ENCODE measurements at places on chromosomes 1 and 21.

DNA sequence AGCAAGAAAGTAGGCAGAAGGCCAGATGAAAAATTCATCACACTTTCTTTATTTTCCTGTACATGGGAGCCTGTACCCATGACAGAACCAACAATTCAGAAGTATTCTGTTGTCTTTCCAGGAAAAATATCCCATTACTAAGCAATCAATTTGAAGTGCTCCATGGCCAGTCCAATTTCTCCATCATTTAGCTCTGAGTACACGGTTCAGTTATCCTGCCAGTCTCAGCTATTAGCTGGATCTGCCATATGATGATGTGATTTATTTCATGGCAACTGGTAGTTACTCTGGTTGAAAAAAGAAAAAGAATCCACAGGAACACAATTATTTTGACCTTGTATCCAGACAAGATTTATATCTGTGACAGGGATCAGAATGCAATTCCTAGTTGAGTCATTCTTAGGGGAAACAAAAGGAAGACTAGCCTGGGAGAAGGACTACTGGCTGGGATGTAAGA, 70.6 kb upstream of the GORAB start:
- no peak for DNase-seq

GRCh38 chr1:203175237-203175826, at the start of gene MYBPH:
TSS of gene MYBPH (minus strand) at chr1:203175826. CDS start at chr1:203175755, 71 bp downstream.
- no peak for DNase-seq

- no peak for DNase-seq
Measured at GRCh38 chr21:45010096-45010495, 64.3 kb upstream of the ADARB1 start.

DNA sequence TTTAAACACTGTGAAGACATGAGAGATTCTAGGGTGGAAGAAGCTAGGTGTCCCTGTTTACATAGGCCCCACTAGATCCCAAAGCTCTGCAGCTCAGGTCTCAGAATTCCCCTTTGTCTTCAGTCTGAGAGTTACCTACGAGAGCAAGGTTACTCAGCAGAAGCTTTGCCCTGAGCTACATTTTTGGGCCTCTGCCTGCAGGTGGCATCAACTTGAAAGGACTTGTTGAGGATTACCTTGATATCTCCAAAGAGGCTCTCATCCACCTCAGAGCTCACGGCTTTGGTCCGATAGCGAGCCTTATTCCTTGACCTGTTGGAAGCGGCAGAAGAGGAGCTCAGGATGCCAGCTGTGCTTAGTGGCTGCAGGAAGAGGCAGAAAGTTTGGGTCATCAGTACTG, 7.0 kb downstream of the CFAP45 start:
- no peak for DNase-seq

DNA sequence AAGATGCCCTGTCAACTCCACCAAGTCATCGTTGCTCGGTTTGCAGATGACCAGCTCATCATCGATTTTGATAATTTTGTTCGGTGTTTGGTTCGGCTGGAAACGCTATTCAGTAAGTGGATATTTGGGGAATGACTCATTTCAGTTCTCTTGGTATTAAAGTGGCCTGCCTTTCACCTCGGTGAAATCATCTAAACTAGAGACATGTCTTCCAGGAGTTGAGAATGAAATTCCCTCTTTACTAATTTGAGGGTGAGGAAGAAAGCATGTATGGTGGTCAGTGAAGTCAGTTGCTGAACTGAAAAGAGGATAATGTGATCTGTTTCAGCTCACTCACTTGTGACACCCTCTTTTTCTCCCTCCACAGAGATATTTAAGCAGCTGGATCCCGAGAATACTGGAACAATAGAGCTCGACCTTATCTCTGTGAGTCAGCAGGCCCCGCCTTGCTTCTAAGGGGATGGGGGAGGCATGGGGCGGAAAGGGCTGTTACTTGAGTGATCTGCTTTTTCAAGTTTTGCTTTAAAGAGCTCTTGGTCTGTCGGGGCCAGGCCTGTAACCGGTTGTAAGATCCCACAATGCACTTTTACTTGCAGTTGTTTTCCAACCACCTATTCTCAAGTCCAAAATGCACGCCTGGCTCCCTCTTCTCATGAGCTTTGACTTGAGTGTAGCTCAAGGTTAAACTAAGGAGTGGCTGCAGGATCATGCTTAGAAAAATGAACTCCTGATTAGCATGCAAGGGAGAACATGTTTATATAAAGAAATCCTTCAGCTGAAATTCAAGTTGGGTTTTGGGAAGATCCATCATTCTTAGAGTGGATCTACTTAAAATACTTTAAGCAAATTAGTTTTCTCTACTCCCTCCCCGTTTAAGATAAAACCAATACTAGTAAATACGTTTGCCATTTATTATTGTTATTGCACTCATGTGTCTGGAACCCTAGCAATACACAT, 59.8 kb downstream of the CAPN2 start:
- no peak for DNase-seq

DNA sequence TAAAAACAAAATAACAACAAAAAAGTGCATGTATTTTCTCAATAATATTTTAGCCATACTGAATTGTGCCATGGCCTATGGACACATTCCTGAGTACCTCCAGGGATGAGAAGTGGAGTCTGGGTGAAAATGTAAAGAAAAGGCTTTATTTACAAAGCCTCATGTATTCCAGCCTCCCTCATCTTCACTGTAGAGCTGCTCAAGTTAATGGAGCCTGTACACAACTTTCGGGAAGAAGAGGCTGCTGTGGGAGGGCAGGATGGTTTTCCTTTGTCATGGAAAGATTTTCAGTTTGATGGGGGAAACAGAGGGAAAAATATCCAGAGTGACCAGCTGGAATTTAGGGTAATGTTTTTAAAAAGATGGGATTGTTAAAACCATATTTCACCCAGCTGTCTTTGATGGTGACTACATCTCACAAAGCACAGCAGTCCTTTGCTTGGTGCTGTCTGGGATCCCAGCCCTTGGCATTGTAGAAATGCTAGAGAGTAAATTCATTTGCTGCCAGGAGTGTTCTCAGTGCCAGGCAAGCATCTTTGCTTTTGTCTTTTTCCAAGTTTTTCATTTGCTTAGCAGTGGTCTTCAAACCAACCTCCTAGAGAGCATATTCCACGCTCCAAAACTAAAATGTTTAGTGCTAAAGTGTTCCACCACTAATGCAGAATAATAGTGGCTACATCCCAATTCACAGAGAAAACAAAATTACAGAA, 54.9 kb downstream of the DPT start:
- DNase-seq: no peak

DNA sequence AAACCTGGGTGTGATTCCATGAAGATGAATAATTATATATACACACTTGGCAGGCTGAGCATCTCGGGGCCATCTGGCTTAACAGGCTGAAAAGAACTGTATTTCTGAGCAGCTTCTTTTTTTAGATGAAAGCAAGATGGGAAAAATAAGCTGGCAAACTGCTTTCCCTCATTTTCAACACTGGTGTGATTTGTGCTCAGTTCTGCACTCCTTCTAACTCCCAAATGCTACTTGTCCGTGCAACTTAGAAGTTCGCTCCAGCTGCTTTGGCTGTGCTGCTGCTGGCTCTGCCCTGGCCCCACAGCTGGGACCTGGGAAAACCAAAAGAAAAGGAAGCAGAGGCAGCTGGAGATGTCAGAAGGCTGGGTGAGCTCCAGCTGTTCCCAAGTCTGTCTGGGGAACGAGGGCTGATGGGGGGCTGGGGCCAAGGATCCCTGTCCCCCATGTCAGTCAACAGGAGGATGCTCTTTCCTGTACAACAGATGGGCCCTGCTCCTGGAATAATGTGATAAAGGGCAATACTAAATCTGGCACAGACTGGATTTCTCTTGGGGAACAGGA, 44.9 kb downstream of the PAFAH2 start:
- DNase-seq: no peak

DNA sequence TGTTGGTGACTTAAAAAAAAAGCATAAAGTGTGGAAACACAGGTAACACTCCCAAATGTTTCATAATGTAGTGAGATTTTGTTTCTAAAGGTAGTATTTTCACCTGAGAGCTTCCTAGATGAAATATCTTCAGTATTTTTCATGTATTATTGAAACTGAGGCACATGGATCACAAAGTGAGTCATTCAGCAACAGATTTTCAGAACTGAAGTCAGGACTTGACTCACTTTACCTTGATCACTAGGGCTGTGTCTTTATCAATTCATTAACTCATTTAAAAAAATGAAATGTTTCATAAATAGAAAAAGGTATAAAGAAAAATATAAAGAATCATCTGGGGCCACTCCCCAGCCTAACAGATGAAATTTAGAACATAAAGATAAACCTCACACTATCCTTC, 66.5 kb upstream of the RCC1 start:
- DNase-seq: no peak

DNA sequence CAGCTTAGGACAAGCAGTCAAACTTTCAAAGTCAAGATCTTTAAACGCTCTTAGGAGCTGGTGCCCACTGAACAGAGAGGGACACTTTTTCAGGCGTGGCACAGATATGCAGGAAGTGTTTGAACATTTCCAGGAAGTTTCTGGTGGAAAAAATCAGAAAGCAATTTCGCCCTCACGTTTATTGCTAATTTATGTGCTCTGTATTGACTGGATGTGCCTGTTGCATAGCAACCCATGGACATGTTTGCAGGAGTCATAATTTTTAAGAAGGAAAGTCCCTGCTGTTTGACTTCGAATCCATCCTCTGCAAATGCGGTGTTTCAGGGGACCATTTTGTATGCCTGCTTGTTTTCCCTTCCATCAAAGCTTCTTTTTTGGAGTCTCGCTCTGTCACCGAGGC, 239.9 kb upstream of the IRF2BP2 start:
- no peak for DNase-seq

DNA sequence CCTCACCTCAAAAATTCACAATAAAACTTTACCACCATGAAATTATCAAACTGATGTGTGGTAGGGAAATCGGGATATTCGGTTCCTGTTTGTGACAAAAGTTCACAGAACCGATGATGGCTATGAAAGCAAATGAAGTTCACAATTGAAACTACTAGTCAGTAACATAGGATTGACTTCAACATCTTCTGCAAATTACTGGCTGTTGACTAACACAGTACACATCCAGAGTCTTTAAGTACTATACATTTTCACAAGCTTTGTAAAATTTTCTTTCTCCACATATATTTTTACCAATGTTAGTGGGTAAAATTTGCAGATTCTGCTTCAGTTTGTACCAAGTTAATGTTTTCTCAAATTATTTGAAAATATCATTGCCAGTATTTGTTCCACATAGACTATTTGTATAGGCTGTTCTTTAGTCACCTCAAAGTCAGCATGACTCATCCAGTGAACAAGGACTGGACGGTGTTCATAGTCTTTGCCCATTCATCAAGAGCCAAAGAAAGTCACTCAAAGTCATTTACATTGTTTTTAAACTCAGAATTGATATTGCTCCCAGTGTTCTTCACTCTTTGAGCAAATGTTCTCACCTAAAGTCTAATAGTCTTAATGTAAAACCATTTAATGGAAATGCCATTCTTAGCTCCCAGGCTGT, 213.4 kb downstream of the USP25 start:
- no peak for DNase-seq

GRCh38 chr1:245116751-245117150, 38.0 kb upstream of the KIF26B start:
- DNase-seq: no peak

- no peak for DNase-seq
Measured at GRCh38 chr1:102572637-102573036, 535.7 kb downstream of the COL11A1 start.

DNA sequence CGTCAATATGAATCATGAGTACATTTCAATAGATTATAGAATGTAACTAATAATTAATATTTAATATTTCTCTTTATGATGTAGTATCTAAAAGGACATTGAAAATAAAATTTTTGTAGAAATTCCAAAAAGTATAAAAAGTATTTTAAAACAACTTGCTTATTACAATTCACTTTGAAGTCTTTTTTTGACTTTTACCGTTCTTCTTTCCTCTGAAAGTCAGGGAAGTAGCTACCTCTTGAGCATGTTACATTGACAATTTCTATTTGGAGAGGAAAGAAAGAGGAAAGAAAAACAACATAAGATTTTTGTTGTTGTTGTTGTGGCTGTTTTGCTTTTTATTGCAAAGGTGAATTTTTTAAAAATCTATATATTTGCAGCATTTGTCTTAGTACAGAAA, 1.3 kb downstream of the PTPRC start:
- no peak for DNase-seq
